H9 (cell line): ENCODE measurements at places on chromosomes 7 and 10.

DNA sequence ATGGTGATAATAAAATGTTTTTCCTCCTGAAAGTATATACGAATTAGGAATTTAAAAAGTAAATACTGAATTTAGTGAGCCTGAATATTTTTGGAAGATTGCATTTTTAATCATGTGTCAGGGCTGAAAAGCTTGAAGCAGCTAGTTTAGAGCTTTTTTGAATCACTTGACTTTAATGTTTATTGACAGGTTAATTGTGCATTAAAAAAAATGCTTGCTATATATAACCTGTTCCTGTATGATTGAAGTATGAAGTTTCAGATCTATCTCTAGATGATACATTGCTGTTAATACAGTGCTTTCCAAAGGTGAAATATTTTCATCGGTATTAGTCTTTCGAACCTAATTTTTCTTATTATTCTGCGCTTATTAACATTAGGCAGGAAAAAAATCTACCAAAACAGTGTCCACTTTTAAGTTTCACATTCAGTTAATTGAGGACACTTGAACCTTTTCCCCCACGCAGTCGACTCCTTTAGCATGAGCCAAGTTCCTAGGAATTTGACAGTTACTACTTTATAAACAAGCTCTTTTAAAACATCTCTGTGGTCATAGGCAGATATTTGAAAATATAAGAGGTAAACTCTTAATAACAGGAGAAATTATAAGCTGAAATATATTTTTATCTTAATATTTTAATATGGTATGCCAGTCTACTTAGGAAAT lies 187.1 kb downstream of the MLLT10 start:
- no peak for DNase-seq

DNA sequence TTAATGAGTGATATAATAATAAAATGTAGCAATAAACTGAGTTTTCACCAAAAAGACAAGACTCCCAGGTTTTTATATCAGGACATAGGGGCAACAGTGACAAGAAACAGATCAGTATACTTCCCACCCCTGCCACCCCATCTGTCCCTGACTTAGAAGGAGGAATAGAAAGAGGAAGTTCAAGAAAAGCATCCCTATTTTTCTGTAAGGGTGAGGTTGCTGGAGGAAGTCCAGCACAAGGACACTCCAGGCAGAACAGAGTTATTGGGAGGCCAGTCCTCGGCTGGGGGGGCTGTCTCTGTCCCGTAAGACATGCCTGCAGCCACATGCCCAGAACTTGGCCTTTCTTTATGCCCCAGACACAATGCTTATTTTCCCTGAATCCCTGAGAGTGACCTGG lies 16.5 kb upstream of the TLX1 start:
- DNase-seq, result no peak

GRCh38 chr10:3647074-3647473 lies 137.9 kb downstream of the KLF6 start:
- DNase-seq, result no peak

- no peak for DNase-seq
Observed at GRCh38 chr7:142585425-142585824, 163.8 kb upstream of the PRSS1 start.

DNA sequence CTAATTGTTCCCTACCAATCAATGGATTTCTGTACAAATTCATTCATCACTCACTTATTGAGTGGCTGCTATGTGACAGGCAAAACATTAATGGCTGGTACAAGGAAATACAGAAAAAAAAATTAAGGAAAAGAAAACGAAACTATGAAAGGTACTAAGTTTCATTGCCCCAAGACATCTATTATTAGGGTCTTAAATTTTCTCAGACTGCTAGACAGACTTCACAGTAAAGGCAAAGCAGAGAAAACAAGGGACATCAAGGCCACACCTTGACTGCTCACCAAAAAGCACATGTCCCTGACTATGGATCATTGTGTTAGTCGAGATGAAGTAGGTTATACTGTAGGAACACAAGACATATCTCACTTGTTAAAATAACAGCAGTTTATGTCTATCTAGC lies 36.5 kb downstream of the DGKI start:
- DNase-seq, result no peak

GRCh38 chr10:89224739-89225443 lies 17.8 kb upstream of the CH25H start:
- DNase-seq, result no peak

- no peak for DNase-seq
Observed at GRCh38 chr10:123518765-123519164, 147.4 kb upstream of the GPR26 start.

- DNase-seq, result no peak
Observed at GRCh38 chr10:6038071-6038631, 24.0 kb downstream of the IL2RA start.
